SHP77 (cell line): ENCODE measurements at places on chromosomes 12 and 14.

DNA sequence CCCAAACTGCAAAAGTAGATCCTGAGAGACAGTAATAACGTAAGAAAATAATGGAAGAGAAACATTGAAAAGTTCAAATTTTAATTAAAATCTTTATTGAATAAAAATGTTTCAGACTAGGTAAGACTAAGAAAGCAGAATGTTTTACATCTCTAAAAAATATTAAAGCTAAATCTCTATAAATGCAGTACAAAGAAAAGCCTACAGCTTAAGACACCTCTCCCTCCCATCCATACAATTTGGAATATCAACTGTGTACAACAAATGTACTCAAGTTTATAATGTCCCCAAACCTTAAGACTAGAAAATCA, 8.5 kb upstream of the CERS5 start:
- DNase-seq, result no peak

DNA sequence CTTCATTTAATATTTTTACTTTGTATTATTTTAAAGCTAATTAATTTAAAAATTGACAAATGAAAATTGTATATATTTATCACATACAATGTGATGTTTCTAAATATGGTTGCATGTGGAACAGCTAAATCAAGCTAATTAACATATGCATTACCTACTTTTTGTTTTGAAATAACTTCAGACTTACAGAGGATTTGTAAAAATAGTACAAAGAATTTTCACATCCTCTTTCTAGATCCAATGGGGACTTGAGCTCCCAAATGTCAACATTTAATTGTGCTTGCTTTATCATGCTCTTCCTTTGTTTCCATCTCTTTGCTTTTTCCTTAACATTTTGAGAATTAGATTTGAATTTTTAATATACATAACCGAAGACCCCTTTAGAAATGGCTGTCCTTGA, 6.6 kb downstream of the DCD start:
- no peak for DNase-seq

GRCh38 chr12:2856051-2856450, 788 bp downstream of the TEX52 start:
- no peak for DNase-seq

DNA sequence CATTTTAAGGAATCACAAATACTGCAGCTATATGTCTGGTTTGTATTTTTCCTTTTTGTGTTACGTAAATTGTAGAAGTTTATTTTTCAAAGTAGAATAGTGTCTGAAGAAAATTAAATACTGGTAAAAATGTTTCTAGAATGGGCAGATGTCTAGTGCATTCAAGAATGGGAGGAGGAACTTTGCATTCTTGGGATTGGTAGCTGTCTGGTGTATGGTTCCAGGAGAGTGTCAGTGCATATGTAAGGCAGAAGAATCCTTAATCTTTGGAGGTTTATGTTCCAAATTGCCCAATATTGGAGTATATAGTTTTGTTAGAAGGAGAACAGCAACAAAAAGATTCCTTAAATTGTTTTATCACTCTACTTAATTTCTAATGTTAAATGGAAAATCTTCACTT, 13.5 kb downstream of the PAPOLA start:
- no peak for DNase-seq
